ENCODE measurements at places on chromosomes 7 and 10. TPM values are rescaled to one million over a fixed set of nuclear protein-coding genes. Genes with fewer than 3 reads are reported as not detected.

The NPTX2 gene
- total RNA-seq = 0.46 TPM

The EPO gene
- total RNA-seq = not detected

The PLEKHS1 gene
- 21.9 TPM for total RNA-seq

- no peaks in the 10 kb centered on the region for H3K36me3 ChIP-seq
- H3K4me3 ChIP-seq = no peak overlapping the region
- no peaks in the 10 kb centered on the region for H3K27me3 ChIP-seq
- H3K27ac ChIP-seq = no peak overlapping the region
These were observed 716.2 kb upstream of the PHF14 start for GRCh38 chr7:10257438-10257837.

DNA sequence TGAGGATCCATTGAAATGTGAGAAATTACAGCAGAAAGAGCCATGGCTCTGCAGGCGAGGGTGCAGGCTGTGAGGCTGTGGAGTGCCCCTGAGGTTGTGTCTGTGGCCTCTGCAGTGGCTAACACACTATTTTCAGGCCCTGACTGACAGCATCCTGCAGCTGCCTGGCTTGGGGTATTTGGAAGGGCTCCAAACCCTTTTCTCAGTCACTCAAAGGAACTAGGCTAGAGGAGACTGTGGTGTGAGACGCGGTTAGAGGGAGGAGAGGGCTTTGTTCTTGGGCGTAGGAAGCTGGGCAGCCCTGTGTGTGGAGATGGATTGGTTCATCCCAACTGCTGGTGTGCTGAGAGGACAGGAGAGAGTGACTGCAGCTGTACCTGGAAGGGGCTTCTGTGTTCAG is 134.9 kb downstream of the RAMP3 start:
- H3K27me3 ChIP-seq = no peaks in the 10 kb centered on the region
- no peak overlapping the region for H3K27ac ChIP-seq
- no peaks in the 10 kb centered on the region for H3K36me3 ChIP-seq
- no peak overlapping the region for H3K4me3 ChIP-seq
- H3K4me1 ChIP-seq = no peaks in the 10 kb centered on the region
- DNase-seq = peak; percentile 5
